ENCODE measurements at places on chromosomes 3 and 15.

- DNase-seq = no peak
Observed at GRCh38 chr3:155350571-155350970, 57.1 kb upstream of the STRIT1 start.

DNA sequence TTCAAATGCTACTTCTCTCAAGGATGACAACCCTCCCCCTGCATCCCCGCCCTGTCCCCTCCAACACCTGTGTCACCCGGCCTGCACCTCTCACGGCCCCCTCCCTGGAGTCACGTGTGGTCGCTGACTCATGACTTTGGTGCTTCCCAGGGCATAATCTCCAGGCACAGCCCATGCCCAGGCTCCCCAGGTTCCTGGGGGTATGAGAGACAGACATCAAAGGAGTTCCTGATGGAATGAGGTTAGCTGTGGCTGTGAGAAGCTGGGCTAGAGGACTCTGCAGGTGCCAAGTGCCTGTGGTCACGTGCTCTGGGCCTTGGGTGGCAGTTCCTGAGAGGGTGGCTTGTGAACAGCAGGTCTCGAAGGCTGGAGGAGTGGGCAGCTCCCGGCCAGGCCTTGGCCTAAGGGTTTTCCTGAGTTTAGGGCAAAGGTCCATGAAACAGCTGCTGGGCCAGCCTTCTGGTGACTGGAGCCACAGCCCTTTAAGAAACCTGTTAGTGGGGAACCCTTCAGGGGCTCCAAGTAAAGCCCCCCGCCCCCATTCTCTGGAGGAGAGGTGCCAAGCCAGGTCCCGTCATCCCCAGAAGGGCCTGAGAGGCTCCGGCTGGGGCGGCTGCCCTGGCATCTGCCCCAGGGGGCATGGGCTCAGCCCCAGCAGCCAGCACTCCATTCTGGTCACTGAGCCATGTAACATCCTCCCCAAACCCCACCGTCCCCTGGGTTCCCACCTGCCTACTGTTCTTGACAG is 230.0 kb downstream of the XXYLT1 start:
- no peak for DNase-seq

DNA sequence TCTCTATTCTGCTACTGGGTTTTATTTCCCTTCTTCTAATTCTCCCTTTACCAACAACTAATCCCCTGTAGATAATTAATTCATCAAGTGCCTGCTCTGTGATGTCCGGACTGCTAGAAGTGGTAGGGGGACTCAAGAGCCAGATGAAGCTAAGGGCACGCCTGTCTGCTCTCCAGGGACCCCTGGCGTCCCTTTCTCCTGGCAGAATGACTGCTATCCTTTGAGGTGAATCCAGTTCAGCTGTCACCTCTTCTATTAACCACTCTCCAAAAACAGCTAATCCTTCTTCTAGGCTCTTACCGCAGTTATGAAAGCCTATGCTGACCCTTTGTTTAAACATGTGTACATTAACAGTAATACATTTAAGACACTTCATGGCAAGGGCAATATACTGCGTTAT is 1.4 kb upstream of the CHRNA7 start:
- no peak for DNase-seq

GRCh38 chr15:97989299-97989698 is 28.8 kb downstream of the ARRDC4 start:
- no peak for DNase-seq

- DNase-seq = no peak
Observed at GRCh38 chr3:99355465-99355864, 282.9 kb upstream of the COL8A1 start.

GRCh38 chr15:74847432-74847831 is 4.5 kb upstream of the ULK3 start:
- no peak for DNase-seq

- no peak for DNase-seq
Observed at GRCh38 chr15:67407786-67408185, 113.1 kb upstream of the C15orf61 start.

DNA sequence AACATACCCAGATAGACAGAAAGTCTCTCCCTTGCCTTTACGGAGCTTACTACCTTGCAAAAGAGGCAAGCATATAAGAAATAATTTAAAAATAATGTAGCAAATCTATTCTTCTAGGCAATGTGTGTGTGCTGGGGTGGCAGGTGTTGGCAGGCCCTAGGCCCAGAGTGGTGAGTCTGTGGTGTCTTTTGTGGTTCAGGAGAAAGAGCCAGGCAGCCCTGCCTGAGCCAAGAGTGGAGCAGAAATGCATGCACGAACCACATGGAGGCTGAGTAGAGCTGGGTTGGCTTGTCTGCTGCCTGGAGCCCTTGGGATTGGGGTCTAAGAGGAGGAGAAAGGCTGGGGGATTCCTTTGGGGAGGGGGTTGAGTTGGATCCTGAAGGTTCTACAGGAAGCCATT is 70.2 kb upstream of the MYZAP start:
- DNase-seq = no peak

DNA sequence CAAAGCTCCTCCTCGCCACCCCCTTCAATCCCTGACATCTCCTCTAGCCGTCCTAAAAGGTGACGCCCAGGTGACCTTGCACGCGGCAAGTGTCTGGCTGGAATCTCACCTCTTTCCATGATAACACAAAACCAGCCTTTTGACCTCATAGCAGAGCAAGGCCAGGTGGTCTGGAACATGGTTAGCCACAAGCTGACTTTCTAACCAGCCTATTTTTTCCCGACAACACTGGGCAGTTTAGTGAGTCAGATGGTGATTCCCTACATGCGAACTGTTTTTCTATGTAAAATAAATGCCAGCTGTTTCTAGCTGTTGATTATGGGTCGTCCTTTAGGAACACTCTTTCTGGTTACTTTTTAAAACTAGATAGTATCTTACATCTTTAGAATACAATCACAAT is 243.0 kb downstream of the CD47 start:
- DNase-seq = no peak

DNA sequence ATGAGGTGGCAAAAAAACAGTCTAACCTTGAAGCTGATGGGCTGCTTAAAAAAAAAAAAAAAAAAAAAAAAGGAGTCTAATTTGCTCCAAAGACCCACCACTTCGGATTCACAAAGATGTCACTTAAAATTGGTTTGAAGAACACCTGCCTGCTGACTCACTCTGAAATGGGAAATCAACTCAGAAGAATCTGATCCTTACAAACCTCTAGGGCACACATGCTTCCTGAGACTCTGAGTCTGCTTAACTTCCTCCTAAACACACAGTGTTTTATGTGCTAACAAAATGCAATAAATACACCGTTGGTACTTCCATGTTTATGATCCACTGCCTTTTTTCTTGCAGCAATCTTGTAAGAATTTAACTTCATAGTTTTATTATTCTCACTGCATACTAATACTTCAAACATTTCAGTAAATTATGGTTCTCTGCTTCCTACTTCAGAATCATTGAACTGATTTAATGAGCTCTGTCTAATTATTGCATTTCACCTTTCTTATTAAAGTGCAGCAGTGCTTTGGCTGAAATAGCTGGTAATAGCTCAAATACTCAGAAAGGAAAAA is 73.0 kb upstream of the FRMD4B start:
- DNase-seq = no peak

DNA sequence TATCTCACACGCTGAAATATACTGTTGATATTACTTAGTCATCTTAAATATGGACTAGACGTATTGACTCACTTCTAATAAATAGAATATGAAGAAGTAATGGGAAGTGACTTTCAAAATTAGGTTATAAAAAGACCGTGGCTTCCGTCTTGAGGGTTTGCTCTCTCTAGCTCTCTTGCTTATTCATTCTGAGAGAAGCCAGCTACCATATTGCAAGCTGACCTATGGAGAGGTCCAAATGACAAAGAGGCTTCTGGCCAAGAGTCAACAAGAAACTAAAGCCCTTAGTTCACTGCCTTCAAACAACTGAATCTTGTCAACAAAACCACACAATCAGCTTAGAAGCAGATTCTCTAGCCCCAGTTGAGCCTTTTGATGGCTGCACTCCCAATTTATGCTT is 46.1 kb downstream of the SLC9C1 start:
- DNase-seq = no peak

DNA sequence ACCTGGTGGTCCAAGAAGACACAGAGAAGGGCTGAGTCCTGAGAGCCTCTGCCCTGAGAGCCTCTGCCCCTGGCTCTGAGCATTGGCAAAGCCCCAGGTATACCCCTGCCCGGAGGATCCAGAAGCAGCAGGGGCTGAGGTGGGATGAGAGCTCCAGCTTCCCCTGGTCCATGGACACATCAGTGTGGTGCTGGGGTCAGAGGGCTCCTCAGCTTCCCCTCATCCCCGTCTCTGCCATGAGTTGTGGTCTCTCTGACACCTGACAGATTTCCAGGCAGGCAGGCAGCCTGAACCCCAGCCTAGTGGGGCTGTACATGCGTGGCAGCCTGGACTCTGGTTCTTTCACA is 3.5 kb upstream of the KLF15 start:
- no peak for DNase-seq

DNA sequence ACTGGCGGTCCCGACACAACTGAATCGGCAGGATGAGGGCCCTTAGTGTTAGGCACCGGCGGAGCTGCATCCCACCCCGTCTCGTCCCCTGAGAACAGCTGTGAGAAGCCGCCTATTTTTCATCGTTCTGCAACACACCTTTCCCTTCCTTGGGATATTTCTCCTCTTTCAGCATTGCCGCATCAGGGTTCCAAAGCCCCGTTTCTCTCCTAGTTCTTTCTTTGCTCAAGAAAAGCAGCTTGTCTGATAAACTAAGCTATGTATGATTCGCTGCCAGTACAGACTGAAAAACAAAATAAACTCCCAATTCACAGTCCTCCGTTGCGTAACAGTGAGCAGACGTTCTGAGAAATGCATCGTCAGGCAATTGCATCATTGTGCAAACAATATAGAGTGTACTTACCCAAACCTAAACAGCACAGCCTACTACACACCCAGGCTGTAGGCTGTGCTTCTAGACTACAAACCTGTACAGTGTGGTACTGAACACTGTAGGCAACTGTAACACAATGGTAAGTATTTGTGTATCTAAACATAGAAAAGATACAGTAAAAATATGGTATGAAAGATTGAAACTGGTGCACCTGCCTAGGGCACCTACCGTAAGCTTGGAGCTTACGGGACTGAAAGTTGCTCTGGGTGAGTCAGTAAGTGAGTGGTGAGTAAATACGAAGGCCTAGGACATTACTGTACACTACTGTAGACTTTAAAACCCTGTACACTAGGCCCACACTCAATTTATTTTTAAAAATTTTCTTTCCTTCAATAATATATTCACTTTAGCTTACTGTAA is 8.9 kb upstream of the ADAMTS17 start:
- DNase-seq = no peak

DNA sequence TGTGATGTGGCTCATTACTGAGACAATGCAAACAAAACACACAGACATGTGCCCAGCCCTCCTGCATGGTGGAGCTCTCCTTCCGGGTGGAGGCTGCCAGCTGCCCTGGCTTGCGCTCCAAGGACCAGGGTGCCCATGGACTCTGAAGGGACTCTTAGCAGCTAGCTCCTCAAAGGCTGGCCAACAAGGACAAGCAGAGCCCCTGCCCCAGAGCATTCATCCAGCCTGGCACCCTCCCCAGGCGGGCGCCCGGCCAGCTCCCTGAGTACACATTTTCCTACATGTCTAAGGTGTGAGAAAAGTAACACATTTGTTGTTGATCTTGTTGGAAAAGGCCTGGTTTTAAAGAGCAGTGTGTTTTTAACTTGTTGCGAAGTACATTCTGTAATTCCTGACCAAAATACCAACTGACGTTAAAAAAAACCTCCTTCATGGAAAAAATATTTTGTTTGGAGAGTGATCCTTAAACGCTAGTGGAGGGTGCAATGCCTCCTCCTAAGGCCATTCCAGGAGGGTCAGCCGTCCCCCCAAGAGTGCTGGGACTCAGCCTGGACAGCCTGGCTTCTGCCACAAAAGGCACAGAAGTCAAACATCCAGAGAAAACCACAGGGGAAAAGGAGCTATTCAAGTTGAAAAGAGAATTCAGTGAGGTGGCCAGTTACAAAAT is 86.9 kb downstream of the KLF15 start:
- DNase-seq = no peak

DNA sequence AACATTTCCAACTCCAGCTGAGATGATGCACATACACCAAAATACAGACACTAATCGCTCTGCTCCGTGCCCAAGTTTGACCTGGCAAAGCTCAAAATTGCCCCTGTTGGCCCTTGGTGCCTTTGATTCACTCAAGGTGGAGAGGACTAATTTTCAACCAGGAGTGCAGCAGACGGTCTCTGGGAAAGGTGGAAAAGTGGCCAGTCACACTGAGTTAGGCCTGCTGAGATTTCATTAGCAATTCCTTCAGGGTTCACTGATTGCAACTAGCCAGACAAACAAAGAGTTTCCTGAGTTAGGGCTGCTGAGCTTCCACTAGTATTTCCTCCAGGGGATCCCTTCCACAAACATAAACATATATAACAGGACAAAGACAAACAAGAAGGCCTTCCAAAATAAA is 28.7 kb upstream of the LHFPL4 start:
- no peak for DNase-seq

- no peak for DNase-seq
Observed at GRCh38 chr3:44845528-44846520, 15.9 kb upstream of the TMEM42 start.

DNA sequence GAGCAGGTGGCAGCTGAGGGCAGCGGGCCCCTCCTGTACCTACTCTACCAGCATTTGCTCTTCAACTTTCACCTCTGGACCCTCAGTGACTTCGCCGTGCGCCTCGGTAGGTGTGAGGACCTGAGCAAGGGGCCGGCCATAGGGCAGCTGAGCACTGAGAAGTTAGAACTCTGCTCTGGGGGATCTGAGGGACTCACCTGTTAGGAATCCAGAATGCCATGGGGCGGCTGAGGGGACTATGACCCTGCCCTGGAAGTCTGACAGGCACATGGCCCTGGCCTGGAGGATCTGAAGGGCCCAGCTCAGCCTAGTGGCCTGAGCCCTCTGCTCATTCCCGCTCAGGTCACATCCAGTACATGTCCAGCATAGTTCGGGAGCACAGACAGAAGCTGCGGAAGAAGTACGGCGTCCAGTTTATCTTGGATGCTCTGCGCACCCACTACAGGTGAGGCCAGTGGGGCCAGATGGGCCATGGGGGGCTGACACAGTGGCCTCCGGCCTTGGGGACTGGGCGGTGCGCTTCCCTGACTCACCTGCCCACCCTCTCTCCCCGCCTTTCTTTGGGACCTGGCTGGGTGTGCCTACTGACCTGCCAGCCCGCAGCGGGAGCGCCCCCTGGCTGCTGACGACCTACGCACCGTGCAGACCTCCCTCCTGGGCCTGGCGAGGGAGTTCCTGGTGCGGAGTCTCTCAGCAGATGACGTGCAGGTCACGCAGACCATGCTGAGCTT is 18.8 kb downstream of the NBEAL2 start:
- DNase-seq = peak; percentile 76

GRCh38 chr3:37500518-37500917 is 326.1 kb upstream of the LRRFIP2 start:
- no peak for DNase-seq

DNA sequence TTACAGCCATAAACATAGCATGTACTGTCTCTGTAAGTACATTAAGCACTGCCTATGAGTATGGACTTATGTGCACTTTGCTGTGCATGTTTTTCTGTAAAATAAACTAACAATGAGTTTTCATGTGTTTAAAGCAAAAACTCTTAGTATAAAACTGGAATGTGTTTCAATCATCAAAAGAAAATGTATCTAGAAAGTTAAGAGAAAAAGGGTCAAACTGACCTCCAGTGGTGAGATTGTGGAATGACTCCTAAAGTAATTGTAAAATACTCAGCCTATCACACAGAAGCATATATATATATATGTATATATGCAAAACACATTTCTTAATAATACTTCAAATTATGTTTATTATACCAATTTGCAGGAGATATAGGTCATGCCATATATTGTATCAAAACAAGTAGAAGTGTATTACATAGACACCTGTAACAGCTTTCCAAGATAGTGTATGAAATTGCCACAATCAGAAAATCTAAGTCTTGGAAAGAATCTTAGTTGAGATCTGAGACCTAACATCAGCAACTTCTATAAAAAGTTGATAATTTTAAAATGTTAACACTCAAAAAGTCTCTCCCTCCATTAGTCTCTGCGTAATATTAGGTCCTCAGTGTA is 199.6 kb downstream of the FMN1 start:
- DNase-seq = peak; percentile 1
